ENCODE measurements at places on chromosomes 1 and 21.

GRCh38 chr1:54046671-54047383 is 6.2 kb downstream of the TMEM59 start:
- no peak for DNase-seq

- DNase-seq: no peak
Measured at GRCh38 chr1:68953311-68953710, 456.4 kb upstream of the DEPDC1 start.

GRCh38 chr1:192506741-192507155 is 68.8 kb upstream of the RGS1 start:
- no peak for DNase-seq

- DNase-seq: no peak
Measured at GRCh38 chr1:207849646-207850045, 61.3 kb downstream of the CD34 start.

GRCh38 chr1:164054331-164054730 is 504.7 kb upstream of the PBX1 start:
- no peak for DNase-seq

GRCh38 chr1:53115403-53116306 is 26.8 kb downstream of the SLC1A7 start:
- no peak for DNase-seq

DNA sequence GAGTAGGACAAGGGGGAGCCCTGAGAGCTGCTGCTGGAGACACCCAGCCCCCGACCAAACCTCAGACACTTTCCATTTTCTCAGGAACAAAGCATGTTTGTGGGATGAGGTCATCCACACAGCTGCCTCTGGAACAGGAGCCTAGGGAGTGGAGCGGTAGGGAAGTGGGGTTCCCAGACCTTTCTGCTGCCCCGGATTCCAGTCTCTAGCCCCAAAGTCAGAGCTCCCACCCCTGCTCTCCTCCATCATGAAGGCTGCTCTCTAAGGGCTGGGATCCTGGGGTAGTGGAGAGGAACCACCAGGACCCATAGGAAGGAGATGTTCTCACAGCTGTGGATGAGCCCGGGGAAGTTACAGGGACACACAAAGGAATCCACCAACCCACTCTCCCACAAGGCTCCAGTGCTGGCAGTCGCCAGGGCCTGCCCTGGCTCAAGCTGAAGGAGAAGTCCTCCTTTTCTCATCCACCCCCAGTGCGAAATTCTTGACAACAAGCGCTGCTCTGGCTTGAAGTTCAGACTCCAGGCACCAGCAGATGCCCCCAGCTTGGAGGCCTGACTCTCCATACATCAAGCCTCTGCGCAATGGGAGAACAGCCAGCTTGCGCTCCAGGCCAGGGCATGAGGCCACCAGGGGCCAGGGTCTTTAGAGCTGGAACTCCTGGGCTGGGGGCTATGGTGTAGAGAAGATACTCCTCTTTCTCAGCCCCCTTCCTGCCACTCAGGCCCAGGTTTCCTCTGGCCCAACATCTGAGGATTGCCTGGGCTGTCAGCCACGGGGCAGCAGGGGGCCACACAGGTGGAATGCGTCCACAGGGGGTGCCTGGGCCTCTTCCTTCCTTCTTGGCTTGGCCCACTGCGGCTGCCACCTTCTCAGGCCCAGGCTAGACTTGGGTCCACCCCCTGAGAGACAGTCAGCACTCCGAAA is 4.5 kb downstream of the FHL3 start:
- DNase-seq: no peak

- DNase-seq: no peak
Measured at GRCh38 chr1:3672971-3673361, 20.6 kb downstream of the TP73 start.

DNA sequence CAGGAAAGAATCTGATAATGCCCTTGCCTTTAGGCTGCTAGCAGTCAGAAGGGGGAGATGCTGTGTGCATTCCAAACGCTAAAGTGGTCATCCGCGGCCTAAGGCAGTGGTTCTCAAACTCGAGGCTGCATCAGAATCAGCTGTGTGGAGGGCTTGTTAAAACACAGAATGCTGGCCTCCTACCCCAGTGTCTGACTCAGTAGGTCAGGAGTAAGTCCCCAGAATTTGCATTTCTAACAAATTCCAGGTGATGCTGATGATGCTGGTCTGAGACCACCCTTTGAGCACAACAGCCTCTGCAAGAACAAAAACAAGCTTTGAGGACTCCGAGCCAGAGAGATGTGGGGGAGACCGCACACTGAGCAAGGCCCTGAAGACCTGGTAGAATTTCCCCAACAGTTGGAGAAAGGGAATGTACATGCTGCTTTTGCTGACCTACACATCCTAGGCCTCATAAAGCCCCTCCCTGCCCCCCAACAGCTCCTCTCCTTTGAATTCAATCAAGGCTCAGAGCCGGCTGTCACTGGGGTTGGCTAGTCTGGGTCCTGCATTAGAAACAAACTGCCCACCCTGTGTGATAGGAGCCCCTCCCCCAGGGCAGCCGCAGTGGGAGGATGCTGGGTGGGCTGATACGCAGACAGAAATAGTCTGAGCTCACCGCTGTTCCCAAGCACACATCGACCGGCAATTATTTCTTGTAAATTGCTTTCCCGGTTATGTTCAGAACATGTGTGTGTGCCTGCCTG is 27.1 kb downstream of the SHISAL2A start:
- no peak for DNase-seq

DNA sequence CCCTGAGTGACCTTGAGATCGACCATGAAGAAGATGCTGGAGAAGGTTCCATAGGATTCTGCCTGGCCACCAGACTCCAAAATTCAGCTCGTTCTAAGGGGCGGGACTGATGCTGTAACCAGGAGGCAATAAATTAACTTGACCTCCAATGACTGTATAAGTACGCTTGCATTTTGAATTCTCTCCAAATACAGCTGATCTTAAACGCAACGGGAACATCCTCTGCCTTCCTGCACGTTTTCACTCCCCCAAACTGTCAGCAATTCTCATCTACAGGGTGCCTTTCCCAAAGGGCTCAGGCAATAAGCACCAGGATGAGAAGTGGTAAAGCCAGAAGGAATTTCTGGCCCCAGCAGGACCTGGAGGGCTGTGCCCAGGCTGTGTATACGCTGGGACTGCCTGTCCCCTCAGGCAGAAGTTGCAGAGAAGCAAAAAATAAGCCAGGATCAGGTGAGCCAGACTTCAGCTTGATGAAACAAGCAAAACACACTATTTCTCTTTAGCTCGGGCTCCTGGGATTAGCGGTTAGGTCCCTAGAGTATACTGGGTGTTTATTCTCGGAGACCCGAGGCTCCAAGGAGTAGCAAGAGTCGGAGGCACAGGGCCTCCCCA is 124.8 kb downstream of the LRIG2 start:
- DNase-seq: no peak

DNA sequence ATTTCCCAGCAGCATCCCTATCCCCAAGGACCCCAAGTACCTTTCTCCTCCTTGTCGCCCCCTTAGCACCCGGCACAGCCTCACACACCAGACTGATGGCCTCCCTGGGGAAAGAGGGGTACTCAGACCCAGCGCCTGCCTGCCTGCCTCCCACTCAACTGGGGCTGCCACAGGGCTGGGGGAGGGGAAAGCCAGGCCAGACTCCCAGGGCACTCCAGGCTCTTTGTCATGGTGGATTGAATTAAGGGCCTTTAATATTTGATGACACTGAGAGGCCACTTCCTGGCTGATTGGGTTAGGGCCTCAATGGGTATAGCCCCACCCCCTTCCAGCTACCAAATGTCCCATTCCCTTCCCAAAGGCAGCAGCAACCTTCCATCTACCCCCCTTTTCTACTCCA is 1.8 kb downstream of the SHC1 start:
- no peak for DNase-seq

- no peak for DNase-seq
Measured at GRCh38 chr1:24501371-24502064, 1.1 kb upstream of the RCAN3 start.

DNA sequence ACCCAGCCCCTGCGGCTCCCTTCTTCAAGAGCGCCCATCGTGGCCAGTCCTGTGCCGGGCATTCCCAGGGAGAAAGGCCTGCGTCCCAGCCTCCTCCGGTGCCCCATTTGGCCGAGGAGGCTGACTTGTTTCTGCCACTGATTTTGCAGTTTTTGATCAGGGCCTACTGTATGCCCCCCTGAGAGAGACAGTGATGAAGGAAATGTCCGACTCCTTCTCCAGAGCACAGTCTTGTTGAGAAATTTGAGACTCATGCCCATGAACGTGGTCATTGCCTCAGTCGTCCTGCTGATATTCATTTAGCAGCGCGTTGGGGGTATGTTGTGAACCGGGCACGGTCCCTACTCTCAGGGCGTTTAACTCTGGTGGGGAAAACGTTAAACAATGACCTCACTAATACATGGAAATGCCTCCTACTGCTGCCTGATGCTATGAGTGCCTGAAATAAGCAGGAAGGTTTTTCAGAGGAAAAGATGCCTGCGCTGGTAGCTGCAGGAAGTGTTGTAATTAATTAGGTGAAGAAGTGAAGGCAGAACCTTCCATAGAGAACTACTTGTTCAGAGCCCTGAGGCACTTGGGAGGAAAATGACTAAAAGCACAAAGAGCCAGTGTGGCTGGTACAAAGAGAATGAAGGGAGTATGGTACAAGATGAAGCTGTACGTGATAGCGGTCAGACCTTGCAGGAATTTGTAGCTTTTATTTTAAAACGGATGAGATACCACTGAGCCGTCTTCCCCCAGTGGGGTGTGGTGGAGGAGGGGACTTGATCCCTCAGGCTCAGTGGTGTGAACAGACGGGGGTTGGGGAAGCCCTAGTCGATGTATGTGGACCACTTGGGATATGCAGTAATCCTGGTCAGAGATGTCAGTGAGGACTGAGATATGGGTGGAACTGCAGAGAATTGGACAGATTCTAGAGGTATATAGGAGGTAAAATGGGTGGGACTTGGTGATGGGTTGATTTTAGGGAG is 730 bp downstream of the ZCCHC17 start:
- DNase-seq: no peak

DNA sequence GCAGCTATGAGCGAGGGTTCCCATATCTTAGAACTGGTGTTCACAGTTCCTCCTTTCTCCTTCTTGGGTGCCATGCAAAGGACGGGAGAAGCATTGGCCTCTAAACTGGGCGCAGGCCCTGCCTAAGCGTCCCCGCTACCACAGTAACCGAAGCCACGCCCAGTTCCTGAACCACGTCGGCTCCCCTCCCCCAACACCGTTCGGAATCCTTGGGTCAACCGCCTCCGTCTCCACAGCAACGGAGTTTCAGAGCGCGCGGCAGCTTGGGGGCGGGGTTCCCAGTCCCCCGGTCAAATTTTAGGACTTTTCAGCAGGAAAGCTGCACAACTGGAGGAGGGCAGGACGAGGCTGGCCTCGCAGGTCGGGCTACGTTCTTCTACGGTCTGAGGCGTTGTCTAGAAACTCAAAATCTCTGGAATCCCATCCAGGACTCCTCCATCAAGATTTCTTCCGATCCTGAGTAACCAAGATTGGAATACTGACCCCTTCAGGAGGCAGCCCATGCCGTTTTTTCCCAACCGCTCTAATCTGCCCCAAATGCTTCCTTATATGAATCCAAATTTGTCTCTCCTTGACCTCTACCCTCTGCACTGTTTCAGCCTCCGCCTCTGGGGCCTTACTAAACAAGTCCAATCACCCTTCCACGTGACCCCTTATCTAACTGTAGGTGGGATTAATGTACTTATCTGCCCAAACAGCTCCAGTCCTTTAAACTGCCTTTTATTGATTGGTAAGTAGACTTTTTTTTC is at the start of gene SPAG17:
SPAG17 (minus strand) TSS at position 145 of the 749 bp plus-strand sequence; CDS start at position 74, 71 bp downstream.
- DNase-seq: no peak

GRCh38 chr1:209130886-209131285 is 452.6 kb upstream of the CAMK1G start:
- DNase-seq: no peak

GRCh38 chr1:80509965-80510522 is 1290.7 kb upstream of the ADGRL2 start:
- no peak for DNase-seq

DNA sequence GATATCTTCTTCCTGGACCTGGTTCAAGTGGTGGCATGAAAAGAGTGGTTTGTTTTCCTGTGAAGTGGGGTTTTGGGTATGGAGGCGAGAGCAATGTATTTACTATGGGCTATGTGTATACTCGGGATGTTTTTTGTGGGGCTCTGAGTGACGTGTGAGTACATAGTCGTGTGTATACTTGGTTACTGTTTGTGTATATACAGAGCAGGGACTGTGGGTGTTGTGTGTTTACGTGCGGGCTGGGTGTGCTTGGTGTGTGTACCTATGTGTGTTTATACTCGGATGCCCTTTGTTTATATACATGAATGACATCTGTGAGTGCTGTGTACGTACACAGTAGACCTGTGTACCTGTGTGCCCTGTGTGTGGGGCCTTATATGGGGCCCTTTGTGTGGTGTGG is 50.0 kb downstream of the YARS1 start:
- no peak for DNase-seq

DNA sequence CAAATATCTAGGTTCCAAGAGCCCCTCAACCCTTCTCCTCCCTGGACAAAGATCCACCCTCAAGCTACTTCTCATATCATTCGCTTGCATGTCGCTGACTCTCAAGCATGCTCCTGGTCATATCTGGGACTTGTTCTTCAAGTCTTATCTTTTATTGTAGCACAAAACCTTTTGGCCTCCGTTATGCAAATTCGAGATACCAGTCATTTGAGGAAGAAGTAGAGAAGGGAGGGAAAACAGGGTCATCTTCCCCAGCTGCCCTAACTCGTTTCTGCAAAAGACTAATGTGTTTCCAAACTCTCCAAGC is 63.8 kb upstream of the ETS2 start:
- DNase-seq: no peak

DNA sequence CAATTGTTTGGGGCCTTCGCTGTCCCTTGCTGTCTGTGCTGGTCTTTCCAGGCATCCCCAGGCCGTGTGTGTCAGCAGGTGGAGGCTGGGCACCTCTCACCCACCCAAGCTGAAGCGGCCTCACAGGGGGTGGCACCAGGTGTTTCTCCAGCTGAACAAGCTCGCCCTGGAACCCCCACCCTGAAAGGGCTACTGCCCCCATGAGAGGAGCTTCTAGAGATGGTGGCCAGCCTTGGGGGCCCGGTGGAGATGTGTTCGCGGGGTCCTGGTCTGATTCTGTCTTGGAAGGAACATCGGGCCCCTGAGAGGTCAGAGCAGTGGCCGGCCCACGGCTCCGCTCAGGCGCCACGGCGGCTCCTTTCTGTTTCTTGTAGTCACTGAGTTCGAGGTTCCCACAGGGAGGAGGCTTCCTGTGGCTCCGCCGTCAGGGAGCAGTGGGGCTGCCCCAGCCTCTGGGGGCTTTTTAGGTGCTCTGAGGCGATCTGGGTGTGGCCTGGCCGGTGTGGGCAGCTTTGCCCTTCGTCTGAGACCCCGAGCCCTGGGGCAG is 46.9 kb downstream of the SKI start:
- DNase-seq: no peak

GRCh38 chr1:184882957-184883815 is 91.1 kb downstream of the NIBAN1 start:
- no peak for DNase-seq

DNA sequence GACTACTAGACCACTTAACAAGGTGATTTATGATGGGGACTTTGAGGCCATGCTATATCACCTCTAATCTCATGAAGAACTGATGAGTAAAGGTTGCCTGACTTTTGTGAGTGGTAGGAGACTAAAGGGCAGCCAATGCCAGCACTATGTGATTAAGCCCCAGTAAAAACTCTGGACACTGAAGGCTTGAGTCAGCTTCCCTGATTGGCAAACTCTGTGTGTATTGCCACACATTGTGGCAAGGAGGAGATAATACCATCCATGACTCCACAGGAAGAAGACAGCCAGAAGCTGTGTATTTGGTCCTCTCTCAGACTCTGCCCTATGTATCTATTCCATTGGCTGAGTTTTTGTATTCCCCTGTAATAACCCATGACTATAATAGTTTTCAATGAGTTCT is 413.3 kb upstream of the ZRANB2 start:
- no peak for DNase-seq
